ENCODE measurements at places on chromosomes 1 and 21.

GRCh38 chr1:55128418-55128995 lies 86.7 kb downstream of the USP24 start:
- DNase-seq: no peak

DNA sequence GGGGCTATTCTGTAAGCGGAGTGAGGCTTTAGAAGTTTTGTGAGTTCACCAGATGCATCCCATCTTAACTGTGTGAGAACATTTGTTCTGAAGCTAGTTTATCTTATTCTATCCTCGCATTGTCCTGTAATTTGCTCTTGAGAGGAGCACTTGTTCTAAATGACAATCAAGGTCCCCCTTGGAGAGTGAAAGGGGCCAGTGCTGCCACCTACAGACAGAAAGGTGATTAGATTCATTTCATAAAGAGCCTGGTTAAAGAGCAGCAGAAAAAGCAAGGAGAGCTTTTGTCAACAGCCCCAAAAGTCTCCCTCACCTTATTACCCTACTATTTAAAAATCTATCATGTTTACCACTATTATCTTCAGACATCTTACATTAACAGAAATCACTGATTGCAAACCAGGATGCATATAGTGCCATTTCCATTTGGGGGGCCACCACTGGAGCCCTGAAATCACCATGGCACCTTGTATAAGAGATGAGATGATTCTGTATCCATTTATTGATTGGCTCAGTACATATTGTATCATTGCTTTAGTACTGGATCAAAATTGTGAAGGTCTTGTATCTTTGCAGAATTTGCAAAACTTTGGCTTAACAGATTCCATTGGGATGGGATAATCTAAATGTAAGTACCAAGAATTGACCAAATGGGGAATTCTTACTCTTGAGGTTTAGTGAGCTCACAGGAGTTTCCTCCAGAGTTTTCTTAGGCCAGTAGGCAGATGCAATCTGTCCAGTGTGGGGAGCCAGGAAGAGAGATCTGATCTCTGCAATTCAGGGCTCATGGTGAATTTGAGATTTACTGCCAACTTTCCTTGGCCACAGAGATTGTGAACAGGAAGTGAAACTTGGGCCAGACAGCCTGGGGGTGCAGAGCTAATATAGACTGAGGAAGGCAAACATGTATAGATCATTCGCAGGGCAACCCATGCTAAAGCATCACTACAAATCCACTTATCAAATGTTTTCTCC lies 64.3 kb upstream of the TRABD2B start:
- DNase-seq: peak; percentile 67

DNA sequence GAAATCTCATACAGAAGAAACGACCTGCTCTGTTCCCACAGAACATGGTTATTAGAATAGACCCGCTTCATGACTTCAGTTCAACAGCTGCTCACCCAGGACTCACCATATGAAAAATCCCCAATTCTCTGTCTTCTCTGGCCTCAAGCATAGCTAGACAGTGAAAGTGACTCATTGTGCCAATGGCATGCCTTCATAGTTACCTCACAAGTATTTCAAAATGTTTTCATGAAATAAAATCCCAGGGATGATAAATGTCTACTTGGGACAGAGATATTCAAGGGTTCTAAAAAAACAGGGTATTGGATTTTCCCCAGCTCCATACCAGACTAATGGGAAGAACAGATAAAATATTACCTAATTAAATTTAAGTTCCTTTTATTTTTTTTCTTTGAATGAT lies 82.3 kb downstream of the NOTCH2 start:
- DNase-seq: peak; percentile 40

DNA sequence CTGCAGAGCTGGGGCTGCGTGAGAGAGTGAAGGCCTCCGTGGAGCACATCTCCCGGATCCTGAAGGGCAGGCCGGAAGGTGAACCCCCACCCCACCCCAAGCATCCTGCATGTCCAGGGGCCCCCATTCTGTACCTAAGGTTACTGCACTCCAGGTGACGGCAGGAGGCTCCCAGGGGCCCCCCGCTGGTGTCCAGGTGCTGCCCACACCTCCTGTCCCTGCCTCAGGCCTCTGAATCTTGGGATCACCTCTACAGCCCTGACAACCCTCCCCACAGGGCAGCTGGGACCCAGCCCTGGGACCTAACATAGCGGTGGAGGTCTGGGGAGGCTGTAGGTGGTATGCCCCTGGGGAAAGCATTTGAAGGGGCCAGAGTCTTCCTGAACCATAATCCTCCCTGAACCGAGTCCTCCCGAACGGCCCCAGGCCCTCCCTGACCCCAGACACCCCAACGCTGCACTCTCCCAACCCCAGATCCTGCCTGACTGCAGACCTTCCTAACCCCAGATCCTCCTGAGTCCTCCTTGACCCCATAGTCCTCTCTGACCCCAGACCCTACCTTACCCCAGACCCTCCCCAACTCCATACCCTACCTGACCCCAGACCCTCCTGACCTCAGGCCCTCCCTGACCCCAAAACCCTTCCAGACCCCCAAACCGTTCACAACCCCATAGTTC lies 33.5 kb downstream of the TRIM11 start:
- DNase-seq: no peak

DNA sequence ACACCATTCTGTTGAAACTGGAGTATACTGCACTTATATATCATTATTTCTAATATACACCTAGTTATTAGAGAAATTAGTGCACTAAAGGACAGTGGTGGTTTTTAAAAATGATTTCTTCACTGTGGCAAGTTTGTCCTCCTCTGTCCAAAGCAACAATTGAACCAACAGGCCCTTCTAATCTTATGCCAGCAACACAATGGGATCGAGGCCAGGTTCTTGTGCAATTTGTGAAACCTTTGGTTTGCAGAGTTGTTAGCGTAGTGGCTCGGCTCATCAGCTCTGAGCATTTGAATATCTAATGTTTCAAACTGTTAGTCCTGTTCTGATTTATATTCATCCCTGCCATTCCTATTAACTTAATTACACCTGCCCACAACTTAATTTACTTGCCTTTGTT lies 9.9 kb upstream of the LRRC39 start:
- peak; percentile 93 for DNase-seq

GRCh38 chr1:161834967-161835550 lies 68.9 kb downstream of the ATF6 start:
- DNase-seq: no peak

- no peak for DNase-seq
Measured at GRCh38 chr1:211182746-211183145, 48.8 kb upstream of the KCNH1 start.

- no peak for DNase-seq
Measured at GRCh38 chr1:31790641-31791091, 25.2 kb downstream of the SPOCD1 start.

DNA sequence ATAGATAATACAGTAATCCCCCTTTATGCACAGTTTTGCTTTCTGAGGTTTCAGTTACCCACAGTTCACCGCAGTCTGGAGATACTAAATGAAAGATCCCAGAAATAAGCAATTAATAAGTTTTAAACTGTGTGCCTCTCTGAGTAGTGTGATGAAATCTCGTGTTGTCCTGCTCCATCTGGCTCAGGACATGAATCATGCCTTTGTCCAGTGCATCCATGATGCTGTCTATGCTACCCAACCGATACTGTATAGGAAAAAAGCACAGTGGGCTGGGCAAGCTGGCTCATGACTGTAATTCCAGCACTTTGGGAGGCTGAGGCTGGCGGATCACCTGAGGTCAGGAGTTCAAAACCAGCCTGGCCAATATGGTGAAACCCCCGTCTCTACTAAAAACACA lies 85.0 kb upstream of the SLC2A1 start:
- no peak for DNase-seq

DNA sequence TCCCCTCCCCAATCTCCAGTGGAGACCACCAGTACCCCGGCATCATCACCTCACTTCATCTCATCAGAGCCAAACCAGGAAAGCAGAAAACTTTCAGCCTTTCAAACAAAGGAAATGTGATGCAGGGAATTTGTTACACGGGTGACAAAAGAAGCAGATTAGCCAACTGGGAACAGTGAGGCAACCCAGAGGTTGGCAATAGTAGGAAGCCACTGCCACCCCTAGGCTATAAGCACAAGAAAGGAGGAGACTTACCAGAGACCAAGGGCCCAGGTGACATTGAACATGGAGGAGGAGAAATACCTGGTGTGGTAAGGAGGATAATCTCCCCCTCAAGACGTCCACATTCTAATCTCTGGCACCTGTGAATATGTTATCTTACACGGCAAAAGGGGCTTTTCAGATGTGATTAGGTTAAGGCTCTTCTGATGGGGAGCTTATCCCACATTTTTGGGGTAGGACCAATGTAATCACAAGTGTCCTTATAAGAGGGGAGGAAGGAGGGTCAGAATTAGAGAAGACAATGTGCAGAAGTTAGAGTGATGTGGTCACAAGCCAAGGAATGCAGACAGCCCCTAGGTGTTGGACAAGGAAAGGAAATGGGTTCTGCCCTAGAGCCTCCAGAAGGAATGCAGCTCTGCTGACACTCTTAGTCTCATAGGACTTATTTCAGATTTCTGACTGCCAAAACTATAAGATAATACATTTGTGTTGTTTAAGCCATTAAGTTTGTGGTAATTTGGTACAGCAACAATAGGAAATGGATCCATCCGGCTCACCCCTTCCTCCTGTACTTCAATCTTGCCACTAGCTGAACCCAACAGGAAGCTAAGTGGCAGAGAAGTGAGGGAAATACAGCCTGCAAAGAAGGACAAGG lies 83.6 kb upstream of the VAV3 start:
- DNase-seq: no peak

DNA sequence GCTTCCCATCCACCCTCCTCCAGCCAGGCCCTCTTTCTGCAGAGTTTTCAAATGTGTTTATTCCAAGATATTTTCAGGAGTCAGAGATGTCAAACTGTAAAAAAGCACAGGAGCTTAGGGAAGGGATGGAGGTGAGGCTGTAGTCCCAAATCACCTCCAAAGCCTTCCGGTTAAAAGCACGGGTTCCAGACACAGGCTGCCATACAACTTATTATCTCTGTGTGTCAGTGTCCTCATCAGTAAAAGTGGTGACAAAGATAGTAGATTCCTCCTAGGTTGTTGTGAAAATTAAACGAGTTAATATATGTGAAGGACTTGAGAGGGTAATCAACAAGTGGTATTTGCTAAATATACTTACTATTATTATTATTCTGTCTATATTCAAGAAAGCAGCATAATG lies 15.1 kb downstream of the S100A7A start:
- no peak for DNase-seq

- no peak for DNase-seq
Measured at GRCh38 chr1:81577004-81577697, 223.6 kb upstream of the ADGRL2 start.

Data from adrenal gland (tissue), 19 donors.